NB4 (cell line): ENCODE measurements at places on chromosomes 4 and X.

DNA sequence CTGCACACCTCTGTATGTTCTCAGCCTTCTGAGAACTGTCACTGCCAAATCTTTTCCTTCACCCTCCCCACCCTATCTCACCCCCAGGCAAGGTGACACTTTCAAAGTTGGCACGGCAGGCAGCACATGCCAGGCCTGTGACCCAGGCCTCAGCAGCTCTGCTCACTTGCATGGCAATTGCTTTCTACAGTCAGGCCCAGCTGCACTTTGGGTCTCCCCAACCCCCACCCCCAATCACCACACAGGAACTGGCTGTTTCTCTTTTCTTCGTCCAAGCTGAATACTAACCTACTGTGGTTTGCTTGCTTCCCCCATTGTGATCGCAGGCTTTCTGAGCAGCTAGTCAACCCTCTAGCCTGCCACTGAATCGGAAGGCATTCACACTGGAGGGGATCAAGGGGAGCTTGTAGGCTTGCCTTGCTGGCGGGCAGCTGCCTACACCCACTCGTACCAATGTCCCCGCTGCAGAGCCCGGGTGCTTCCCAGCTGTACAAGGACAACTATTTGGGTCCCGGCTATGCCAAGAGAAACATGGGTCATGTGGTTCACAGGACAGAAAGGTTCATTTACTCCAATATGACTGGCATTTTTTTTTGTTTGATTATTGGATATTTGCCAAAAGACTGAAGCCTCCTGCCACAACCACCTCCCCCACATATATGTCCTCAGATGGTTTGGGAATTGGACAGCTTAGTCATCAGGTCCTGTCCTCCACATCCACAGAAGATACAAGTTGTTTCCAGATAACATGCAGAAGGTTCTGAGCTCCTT lies 28.1 kb downstream of the SLC25A43 start:
- DNase-seq, result peak; percentile 87

- no peak for DNase-seq
These were observed 65.9 kb downstream of the VEGFC start for GRCh38 chr4:176726803-176727202.

GRCh38 chr4:146273204-146273901 lies 59.0 kb downstream of the REELD1 start:
- no peak for DNase-seq

GRCh38 chr4:14110407-14110806 lies 482.9 kb upstream of the BOD1L1 start:
- DNase-seq, result no peak

GRCh38 chrX:139949703-139950102 lies 15.6 kb downstream of the CXorf66 start:
- no peak for DNase-seq

DNA sequence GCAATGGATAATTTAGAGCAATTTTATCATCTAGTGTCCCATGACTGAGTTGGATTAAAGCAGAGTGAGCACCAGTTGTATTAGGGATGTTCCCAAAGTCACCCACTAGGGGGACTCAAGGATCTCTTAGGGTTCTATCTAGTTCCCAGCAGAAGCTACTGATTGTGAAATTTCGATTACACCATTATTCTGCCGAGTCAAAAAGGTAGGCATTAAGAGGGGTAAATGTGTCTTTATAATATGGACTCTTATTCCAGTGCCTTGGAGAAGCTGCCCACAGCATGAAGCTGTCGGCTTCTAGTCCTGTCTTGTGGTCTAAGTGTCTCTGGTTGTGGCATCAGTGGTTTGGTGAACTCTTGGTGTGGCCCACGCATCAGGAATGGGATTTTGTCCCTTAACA lies 53.3 kb downstream of the RGS12 start:
- peak; percentile 90 for DNase-seq

GRCh38 chrX:136318895-136319597 lies 18.3 kb downstream of the ADGRG4 start:
- DNase-seq, result no peak

GRCh38 chrX:42606591-42606990 lies 171.4 kb downstream of the PPP1R2C start:
- no peak for DNase-seq

- no peak for DNase-seq
These were observed 487.4 kb upstream of the TENM3 start for GRCh38 chr4:181755846-181756245.

DNA sequence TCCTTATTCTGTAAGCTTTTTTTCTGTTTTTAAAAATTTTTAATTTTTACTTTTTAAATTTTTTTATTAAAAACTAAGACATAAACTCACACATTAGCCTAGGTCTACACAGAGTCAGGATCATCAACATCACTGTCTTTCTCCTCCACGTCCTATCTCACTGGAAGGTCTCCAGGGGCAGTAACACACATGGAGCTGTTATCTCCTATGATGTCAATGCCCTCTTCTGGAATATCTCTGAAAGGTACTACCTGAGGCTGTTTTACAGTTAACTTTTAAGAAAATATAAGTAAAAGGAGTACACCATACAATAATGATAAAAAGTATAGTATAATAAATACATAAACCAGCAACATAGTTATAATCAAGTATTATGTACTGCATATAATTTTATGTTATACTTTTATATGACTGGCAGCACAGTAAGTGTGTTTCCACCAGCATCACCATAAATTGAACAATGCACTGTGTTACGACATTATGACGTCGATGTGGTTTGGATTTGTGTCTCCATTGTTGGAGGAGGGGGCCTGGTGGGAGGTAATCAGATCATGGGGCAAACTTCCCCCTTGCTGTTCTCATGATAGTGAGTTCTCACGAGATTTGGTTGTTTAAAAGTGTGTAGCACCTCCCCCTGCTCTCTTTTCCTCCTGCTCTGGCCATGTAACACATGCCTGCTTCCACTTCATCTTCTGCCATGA lies 21.3 kb downstream of the IL15 start:
- peak; percentile 3 for DNase-seq

- DNase-seq, result no peak
These were observed 113.3 kb upstream of the CPEB2 start for GRCh38 chr4:14888790-14889572.

DNA sequence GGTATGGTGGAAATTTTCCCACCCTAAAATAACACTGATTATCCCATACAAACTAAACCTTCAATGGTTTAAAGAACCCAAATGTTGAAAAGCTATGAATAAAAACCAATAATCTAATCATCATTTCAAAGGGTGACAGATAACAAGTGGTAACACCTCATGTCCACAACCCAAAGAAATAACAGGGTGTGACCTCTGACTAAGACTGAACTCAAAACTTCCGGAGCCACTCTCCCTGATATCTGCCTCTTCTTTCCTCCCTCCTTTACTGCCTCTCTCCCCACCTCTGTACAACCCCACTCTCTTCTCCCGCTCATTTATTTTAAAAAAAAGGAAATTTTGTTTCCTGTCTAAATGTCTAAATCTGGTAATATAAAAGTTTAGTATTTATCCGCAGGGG lies 11.5 kb downstream of the FBXW7 start:
- DNase-seq, result no peak

- peak; percentile 38 for DNase-seq
These were observed 38.5 kb upstream of the GPC3 start for GRCh38 chrX:134023851-134024281.

GRCh38 chr4:64158648-64159326 lies 250.5 kb downstream of the TECRL start:
- peak; percentile 79 for DNase-seq

GRCh38 chrX:153669174-153669890 lies 4.3 kb downstream of the PNCK start:
- peak; percentile 58 for DNase-seq

DNA sequence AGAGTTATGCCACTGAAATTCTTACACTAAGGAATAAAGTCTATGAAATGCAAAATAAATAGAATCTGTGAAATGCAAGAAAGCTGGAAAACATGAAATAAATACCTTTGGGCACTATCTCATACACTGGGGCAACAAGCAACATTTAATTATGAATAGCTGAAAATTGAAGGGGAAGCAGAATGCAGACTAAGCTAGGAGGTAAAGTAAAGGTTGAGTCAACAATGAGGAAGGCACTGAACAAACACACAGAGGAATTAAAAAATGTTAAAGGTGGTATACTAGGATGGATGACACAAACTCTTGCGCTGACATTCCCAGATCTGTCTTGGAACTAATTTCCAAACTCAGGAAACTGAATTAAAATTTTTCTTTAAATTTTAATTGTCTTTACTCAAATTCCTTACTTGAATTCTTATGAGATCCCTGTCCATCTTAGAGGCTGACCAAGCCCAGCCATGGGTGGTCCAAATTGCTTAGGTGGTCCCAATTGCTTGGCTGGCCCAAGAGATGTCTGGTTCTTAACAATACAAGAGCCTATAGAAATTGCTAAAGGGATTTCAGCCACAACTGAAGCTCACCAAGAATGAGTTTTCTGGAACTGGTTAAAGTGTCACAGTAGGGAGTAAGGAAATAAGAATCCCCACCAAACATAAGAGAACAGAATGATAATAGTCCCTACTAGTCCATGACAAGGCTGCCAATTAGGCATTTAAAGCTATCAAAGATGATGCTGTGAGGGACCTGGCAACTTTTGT lies 41.3 kb upstream of the ZCCHC13 start:
- DNase-seq, result no peak

DNA sequence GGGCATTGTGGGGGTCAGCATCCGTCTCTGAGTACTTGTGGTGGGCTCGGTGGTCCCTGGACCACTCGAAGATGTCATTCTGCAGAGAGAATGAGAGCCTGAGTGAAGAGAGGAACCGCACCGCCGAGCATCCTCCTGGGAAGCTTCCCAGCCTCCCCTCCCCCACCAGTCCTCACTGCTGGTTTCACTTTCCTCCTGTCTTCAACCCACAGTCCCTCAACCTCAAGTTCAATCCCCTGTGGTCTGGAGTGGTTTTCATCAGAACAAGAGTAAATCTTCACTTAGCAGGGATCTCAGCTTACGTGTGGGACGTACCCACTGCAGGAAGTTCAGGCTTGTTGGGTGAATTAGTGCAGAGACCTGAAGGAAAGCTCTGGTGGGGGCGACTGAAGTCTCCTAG lies 117.8 kb downstream of the SCD5 start:
- peak; percentile 45 for DNase-seq

DNA sequence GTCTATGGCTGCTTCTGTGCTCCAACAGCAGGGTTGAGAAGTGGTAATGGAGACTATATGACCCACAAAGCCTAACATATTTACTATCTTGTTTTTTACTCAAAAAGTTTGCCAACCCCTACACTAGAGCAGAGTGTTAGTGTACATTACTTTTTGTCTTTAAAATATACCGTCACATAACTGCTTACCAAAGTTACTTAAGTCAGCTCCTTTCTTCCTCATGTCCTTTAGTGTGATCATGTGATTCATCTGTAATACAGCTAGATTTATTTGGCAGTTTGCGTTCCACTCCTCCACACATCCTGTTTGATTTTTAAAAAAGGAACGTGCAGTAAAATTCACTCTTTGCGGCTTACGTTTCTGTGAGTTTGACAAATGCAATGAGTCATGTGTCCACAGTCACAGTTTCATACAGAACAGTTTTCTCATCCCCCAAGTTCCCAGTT lies 162.4 kb upstream of the GPRIN3 start:
- peak; percentile 87 for DNase-seq

GRCh38 chr4:20074450-20074849 lies 177.3 kb upstream of the SLIT2 start:
- DNase-seq, result no peak

- no peak for DNase-seq
These were observed 3.9 kb upstream of the OCIAD2 start for GRCh38 chr4:48910511-48910910.

DNA sequence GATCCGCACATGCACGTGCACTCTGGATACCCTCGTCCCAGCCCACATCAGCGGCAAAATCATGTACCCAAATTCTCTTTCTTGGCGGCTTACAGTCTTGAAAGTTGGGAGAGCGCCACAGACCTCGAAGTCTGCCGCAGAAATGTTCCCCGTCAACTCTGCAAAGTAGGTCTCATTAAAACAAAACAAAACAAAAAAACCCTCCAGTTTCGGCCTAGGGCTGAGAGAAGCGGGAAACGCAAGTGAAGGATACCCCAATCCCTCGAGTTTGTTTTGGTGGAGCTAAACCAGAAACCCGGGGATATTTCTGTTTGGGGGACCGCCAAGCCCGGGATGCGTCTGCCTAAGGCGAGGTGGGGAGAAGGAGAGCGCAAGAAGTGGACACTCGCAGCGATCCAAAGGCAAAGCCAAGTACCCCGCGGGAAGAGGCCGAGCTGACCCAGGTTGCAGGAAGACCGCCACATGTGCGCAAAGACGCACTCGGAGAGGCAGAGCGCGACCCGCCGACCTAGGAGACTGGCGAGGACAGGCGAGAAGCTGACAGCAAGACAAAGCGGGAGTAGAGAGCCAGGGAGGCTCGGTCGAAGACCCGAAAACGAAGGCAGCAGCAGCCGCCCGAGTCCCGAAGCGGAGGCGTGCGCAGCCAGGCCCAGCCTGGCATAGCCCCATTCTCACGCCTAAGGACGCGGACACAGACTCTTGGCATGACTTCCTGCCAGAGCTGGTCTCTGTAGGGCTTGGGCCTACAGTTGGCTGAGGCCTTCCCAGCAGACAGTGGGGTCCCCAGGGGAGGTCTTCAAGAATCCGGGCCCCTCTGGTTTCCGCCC lies 49.6 kb upstream of the BCOR start:
- no peak for DNase-seq

DNA sequence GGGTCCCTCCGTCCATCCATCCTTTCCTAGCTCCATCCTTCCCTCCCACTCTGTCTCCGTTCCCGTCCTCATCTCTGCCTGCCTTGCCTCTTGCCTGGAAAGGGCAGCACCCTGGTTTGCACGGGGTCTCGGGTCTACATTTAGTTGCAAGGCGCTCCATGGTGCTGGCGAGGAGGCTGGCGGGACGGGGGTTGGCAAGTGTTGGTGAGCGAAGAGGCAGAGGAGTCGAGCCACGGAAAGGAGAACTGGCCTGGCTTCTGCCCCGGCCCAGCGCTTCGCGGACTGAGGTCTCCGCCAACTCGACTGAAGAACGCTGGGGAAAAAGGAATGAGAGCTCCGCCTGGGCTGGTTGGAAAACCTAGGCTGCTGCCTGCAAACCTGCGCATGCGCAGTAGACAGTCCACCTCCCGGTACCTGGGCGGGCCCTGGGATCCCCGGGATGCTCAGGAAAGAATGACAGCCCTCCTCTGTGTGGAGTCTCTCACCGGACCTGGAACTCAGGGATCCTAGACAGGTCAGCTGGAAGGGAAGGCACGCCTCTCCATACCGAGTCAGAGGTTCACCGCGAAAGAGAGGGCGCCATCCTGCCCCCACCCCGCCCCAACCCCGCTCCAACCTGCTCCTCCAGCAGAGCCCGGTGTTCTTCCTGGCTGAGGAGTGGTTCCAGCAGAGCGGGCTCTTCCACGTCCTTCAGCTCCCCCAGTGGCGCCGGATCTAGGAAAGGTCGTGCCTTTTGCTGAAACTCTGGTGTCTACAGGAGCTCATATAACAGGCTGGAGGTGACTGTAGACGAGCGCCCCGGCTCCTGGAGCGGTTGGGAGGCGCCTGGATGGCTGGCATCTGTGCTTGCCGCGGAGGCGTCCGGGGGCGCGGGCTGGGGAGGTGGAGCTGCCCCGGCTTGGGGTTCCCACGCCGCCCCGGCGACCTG lies 6.0 kb downstream of the FRG2 start:
- DNase-seq, result no peak

- DNase-seq, result no peak
These were observed 15.6 kb upstream of the DCHS2 start for GRCh38 chr4:154507156-154507555.

GRCh38 chrX:18769364-18769763 lies 61.9 kb downstream of the PPEF1 start:
- DNase-seq, result no peak
